NCI-H1092 treated with DMSO at 0.1 percent for 48 hours (cell line): ENCODE measurements at places on chromosomes 13 and 19.
A peak's percentile ranks its signal among the peaks of the same experiment; 100 is the strongest.

DNA sequence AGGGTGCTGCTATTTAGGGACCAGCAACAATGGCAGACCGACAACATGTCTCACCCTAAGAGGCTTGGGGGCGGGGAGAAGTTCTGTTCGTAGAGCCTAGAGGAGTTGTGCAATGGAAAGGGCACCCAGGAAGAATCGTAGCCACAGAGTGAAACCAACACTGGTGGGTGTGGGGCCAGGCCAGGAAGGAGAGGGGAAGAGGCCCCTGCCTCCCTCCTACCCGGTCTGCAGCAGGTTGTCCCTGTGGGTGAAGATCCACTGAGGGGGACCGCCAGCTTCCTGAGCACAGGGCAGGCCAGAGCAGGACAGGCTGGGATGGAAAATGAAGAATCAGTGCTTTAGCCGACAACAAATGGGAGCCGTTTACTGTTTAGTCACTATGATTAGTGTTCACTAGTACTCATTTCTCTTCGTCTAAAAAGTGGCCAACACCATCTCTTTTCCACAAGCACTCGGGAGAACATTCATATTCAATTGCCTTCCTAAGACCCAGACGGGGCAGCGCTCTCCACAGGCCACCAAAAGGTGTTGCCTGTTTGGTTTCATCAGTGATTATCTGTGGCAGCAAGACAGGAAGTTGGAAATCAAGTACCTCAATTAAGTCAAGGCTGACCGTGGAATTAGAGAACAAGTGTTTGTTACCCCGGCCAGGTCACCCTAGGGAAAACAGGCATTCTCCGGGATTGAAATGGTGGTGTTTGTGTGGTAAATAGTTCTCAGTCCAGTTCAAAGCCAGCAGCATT is 1.1 kb upstream of the ATP11A start:
- no peak for DNase-seq

- no peak for DNase-seq
Observed at GRCh38 chr19:46924874-46925547, 64.2 kb downstream of the ARHGAP35 start.

DNA sequence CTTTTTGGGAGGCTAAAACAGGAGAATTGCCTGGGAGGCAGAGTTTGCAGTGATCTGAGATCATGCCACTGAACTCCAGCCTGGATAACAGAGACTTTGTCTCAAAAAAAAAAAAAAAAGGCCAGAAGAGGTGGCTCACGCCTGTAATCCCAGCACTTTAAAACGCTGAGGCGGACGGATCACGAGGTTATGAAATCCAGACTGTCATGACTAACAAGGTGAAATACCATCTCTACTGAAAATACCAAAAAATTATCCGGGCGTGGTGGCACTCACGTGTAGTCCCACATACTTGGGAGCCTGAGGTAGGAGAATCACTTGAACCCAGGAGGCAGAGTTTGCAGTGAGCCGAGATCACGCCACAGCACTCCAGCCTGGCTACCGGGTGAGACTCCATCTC is 39.9 kb downstream of the ZNF611 start:
- DNase-seq: no peak

GRCh38 chr19:49749055-49749716 is 13.9 kb downstream of the TSKS start:
- DNase-seq: no peak

DNA sequence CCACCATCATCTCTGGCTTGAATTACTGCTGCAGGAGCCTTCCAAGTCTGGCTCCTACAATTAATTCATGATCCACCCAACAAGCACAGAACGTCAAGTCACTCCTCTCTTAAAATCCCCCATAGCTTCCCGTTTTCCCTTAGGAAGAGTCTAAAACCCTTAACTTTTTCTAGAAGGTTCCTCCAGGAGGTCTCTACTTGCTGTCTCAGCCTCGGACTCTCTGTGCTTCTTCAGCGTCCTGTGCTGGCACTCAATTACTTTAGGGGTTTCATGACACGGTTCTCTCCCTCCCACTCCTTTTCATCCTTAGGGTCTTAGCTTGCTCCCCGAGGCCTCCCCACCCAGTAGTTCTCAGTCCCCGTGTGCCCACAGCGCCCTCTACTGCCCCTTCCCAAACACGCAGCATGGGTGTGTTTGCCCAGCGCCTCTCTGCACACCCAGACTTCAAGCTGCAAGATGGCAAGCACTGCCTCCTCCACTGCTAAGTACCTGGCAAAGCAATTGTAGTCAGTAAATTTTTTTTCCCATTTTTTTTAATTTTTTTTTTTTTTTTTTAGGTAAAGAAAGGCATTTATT is 25.8 kb upstream of the MAP3K10 start:
- DNase-seq: peak; percentile 10

GRCh38 chr13:107284173-107284572 is 716.2 kb upstream of the ARGLU1 start:
- no peak for DNase-seq

DNA sequence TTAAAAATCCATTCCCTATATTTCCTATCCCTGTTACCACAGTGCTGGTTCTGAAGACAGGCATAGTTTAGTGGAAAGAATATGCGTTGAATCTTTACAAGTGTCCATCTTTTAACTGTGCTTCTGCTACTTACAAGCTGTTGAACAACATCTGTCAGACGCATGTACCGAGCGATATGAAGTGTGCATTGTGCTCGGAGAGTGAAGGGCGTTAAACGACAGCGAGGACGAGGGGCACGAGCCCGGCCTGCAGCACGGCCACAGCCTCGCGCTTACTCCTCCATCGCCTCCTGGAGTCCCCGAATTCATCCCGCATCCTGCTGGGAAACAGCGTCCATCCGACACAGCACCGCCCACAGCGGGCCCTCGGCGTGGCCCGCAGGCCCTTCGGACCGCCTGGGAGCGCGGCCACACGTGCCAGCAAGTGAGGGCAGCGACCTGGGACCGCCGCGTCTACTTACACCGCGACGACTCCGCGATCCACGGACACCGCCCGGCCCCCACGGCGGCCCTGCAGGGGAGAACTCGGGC is 514 bp downstream of the PCID2 start:
- DNase-seq: peak; percentile 55

DNA sequence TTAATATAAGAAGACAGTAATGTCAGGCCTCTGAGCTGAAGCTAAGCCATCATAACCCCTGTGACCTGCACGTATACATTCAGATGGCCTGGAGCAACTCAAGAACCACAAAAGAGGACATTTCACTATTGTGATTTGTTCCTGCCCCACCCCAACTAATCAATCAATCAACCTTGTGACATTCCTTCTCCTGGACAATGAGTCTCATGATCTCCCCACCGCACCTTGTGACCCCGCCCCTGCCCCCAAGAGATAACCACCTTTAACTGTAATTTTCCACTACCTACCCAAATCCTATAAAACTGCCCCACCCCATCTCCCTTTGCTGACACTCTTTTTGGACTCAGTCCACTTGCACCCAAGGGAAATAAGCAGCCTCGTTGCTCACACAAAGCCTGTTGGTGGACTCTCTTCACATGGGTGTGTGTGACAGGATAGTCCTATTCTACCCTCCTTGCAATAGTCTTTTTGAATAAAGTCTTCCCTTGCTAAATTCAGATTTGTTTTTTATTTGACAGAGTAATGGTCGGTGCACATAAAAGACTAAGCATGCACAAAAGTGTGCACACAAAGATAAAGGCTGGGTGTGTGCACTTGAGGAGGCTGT is 14.0 kb downstream of the CD70 start:
- DNase-seq: no peak

- no peak for DNase-seq
Observed at GRCh38 chr13:109158383-109158782, 529.0 kb downstream of the MYO16 start.
